ENCODE measurements at places on chromosomes 2 and 18.

DNA sequence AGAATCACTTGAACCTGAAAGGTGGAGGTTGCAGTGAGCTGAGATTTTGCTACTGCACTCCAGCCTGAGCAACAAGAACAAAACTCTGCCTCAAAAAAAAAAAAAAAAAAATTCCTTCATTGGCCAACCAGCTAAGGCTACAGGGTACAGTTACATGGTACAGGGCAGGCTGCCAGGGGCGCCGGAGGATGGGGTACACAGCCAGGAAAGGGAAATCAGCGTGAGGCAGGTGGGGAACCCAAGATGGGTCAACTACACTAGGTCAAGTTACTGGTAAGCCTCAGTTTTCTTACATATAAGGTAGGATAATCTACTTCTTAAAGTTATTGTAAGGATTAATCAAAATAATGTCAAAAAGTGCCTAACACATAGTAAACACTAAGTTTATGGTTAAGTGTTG lies 142.6 kb upstream of the MSH6 start:
- DNase-seq: no peak

DNA sequence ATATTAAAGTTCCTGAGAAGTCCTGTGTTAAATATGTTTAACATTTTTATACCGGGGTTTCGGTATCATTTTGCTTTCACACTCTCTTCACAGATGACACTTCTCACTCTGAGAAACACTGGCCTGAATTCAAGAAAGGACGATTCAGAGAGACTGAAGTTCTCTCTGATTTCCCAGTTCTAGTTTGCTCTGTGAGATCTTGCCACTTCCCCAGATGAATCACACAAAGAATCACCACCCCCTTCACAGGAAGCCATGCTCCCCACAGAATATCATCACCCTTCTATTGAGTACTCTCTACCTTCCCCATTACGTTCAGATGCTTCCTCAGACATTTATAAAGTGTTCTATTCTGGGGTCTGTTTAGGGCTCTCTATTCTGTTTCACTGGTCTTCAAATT lies 16.1 kb upstream of the CD207 start:
- DNase-seq: no peak

DNA sequence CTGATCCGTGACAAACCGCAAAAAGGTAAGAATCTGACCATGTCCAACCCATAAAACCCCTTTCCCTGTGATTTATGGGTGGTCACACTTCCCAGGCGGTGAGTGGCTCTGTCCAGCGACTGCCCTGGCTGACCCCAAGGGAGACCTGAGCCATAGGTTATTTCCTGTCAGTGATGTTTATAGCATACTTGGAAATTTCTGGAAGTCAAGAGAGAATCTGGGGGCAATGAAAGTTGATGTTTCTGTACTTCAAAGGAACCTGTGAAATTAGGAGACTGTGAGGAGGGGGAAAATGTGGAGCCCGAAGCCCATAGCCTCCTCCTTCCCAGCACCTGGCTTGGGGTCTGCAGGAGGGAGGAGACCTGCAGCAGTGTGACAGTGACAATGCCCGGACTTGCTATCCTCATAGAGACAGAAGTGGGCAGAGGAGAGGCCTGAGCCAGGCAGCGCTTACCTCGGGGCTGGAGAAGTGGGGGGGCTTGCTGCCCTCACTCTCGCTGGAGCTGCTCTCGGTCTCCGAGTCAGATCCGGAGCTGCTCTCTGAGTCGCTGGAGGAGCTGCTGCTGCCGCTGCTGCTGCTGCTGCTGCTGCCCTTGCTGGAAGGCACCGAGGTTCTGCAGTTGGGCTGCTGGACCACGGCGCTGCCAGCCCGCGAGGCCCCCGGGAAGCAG lies 111.3 kb upstream of the REV1 start:
- no peak for DNase-seq

DNA sequence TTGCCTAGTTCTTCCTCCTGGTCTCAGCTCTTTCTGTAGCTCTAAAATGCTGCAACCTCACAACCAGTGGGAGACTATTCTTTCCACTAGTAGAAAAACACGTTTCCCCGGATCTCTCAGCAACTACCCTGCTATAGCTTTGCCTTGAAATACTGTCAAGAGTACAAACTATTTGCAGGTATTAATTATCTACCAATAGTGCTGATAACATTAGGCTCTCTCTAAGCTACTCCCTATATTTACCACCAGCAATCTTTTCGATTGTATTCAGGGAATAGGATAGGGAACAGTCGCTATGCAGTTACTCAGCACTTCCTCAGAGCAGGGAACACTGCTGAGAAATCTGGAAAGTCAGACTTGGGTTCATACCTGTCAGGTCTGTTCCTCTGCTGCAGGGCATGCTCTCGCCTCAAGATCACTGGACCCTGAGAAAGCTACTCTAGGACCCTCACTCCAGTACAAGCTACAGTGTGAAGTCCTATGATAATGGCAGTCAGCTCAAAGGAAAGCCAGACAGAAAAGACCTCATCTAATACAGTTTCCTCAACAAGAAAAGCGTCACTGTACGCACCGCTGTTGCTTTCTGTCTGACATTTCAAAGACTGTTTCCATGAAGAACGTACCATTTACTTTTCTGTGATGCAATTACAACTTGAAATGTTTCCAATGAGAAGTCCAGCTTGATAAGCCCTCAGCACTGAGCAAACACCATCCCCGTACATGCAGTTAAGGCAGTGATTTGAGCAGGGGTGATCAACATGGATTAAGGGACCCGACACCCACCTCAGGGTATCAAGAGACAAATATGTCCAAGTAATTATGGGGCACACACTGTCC lies 22.7 kb downstream of the GDF7 start:
- DNase-seq: no peak

DNA sequence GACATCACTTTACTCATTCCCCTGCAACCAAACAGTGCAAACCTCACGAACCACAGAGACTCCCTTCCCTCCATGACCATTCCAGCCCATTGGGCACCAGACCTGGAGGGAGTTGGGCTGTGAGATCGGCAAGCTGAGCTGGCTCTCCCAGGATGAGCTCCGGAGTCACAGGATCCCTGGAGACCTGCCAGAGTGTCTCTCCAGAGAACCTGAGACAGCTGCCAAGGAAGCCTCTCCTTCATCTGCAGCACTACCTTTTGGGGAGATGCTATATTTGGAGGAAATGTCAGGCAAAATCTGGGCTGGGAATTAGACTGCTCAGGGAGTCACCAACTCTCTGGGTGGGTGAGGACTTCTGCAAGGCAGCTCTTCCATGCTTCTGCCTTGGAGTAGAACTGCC lies 417.4 kb downstream of the TNS1 start:
- no peak for DNase-seq
